ENCODE measurements at places on chromosomes 16 and 17.

DNA sequence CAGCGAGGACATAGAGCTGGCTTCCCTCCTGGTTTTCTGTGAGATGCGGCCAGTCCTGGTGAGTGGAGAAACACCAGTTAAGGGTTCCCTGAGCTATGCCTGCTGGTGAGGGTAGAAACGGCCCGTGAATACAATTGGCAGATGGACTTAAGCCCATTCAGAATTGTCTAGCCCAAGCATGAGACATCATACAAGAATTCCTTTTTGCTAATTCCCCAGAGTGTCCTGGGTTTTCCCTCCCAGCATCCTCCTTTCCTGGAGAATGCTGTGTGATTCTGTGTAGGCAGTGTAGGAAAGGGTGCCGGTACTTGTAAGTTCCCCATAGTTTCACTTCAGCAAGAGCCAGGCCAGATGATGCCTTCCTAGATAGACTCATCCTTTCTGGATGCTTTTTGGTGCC, 65.1 kb downstream of the SDR42E1 start:
- no peak for DNase-seq

DNA sequence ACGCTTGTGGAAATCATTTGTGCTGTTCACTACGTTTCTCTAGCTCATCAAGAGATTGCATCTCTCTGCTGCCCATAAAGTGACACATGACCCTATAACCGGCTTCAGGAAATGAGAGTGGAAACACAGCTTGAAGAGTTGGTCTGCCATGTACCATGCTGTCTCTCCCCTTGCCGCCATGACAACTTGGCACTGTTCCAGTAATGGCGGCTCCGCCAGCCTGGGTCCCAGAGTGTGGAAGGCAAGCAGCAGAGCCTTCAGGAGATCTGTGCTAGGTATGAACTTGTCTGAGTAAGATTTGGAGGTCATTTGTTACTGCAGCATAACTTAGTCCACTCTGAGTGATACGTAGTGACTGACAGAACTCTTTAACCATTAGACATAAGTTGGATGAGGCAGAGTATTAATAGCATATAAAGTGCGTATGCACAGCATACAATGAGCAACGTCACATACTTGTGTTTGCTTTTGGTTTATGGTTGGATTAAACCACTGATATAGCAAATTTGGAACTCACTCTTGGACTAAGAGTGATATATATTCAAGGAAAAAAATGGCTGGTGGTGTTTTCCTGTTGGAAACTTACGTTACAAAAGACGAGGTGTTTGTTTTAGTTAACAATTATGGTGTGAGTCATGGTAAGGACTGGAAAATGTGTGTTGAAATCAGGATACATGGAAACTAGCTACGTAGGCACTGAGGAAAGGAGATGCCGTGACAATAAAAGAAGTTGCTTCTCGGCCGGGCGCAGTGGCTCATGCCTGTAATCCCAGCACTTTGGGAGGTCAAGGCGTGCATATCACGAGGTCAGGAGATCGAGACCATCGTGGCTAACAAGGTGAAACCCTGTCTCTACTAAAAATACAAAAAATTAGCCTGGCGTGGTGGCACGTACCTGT, 24.4 kb upstream of the PMP22 start:
- no peak for DNase-seq

DNA sequence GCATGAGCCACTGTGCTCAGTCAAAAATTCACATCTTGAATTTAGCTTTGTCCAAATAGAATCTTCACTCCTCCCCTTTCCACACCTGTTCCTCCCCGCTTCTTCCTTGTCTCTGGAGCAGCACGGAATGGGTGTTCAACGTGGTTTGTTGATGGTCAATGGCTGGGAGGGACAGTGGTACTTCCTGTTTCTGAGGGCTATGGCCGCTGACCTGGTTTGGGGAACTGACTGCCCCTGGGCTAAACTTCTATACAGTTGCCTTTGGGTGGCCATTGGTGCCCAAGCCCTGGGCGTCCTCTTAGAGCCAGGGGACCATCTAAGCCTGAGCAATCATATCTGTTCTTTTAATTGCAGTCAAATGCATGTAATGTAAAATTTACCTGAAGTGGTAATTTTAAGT, 19.1 kb upstream of the WFIKKN2 start:
- no peak for DNase-seq

GRCh38 chr17:31787857-31788570, 71.0 kb downstream of the COPRS start:
- DNase-seq = no peak

GRCh38 chr16:74035816-74036215, 260.8 kb upstream of the PSMD7 start:
- DNase-seq = no peak

GRCh38 chr16:55115506-55115905, 184.8 kb downstream of the IRX5 start:
- no peak for DNase-seq

GRCh38 chr17:48544349-48545021, 424 bp downstream of the HOXB2 start:
- peak; percentile 56 for DNase-seq

GRCh38 chr16:12386192-12386591, 409.7 kb downstream of the SNX29 start:
- no peak for DNase-seq

DNA sequence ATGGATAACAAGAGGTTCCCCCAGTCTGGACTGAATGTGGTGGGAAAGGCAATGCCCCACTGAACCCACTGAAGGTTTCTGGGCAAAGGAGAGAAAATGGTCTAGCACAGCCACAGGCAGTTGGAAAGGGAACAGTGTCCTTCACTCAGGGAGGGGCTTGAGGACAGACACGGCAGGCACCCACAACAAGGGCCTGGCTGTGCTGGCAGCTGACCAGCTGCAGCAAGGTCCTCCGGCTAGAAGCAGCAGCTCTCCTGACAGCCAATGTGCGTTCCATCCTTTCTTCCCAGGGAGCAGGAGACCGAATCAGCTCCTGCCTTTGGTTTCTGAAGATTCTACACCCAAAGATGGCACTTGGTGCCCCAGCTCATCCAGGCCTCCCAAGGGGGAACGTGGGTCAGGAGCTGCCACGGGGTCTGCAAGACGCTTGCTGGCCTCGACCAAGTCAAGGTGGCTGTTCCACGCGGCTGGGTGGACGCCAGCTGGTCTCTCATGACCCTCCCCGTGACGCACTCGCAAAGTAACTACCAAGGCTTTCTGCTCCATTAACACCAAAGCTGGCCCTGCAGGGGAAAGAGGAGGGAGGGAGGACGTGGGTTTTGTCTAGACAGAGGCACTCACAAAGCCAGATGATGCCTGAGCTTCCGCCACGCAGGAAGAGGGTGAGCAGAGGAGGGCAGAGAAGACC, 11.1 kb downstream of the ABR start:
- DNase-seq = no peak

- DNase-seq = no peak
Measured at GRCh38 chr16:27408602-27409031, 6.6 kb downstream of the IL21R start.

DNA sequence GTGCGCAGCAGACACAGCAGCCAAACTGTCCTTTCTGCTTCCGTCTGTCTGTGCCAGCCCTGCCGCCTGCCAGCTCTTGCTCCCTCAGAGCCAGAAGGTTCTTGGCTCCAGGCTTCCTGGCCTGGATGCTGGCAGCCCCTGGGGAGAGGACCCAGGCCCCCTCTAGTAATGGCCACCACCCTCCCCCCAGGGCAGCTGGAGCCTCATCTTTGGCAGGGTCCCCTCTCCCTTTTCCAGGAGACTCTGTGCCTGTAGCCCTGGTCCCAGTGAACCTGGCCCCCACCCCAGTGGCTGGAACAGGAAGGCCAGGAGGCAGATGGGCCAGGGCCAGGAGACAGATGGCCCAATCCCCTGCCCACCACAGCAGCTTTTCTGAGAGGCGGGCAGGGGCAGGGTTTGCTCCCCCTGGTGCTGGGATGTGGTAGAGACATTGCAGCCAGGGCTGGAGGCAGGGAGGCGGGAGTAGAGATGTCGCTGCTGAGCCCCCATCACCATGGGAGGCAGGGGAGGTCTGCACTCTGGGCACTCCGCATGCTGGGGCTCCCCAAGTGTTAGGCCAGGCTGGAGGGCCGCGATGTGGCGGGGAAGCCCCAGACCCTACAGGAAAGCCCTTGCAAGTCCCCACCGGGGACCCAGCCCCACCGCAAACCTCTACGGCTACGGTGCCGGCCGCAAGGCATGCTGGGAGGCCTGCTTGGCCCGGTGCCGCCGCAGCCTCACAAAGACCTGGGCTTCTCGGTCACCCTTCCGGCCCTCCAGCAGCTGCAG, 16.7 kb downstream of the UNC13D start:
- peak; percentile 77 for DNase-seq

GRCh38 chr17:51941272-51941671, 217.2 kb downstream of the CA10 start:
- no peak for DNase-seq

DNA sequence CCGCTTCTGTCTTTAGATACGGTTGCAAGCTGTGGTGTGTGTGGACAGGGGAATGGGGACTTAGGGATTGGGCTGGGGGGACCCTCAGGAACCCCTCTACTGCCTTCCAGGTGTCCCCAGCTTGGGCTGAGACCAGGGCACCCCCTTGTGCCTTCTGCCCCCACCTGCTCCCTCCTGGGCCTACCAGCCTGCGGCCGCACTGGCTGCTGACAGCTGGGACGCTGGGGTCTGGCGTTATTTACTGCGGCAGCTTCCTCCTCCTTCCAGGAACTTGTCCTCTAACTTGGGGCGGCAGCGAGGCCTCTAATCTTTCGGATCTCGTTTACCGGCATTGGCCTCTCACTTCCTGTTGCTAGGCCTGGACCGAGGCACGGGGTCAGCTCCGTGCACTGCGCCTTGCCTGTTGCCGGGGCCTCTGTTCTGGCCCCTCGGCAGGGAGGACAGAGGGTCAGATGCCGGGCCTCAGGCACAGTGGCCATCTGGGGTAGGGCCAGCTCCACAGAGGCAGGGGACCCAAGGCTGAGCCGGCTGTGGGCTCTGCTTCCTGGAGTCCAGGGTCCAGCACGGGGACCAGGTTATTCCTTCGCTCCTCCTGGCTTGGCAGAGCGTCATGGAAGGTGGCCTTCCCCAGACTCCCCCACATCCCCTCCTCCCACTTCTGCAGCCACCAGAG, 31.8 kb downstream of the TMEM235 start:
- DNase-seq = peak; percentile 55

DNA sequence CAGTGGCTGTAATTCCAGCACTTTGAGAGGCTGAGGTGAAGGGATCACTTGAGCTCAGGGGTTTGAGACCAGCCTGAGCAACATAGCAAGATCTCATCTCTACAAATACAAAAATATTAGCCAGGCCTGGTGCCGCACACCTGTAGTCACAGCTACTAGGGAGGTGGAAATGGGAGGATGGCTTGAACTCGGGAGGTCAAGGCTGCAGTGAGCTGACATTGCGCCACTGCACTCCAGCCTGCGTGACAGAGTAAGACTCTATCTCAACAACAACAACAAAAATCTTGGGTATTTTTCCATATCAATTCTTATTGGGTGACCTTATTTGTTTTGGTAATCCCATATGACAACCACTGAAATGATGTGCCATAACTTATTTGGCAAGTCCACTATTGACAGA, 52.6 kb downstream of the SCNN1G start:
- DNase-seq = no peak

- DNase-seq = no peak
Measured at GRCh38 chr16:64358291-64358690, 763.6 kb downstream of the CDH11 start.

- DNase-seq = no peak
Measured at GRCh38 chr17:68775318-68775717, 174.2 kb upstream of the FAM20A start.

GRCh38 chr16:81517629-81518438, 73.2 kb downstream of the CMIP start:
- no peak for DNase-seq

GRCh38 chr16:27843800-27844199, 219.7 kb downstream of the GSG1L start:
- no peak for DNase-seq

DNA sequence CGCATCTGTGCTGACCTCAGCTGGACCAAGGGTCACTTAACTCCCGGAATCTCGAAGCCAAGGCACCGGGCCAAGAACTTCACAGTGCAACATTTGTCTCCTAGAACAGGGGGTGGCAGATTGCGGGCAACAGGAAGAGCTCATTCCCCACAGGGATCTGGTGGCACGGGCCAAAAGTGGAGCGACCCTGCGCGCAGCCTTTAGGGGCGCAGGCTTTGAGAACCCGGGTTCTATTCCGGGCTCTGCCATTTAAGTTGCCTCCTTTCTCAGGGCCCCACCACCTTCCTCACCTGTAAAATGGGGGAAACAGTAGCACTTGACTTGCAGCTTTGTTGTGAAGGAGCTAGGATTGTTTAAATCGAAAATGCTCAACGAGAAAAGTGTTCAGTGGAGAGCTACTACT, 651 bp downstream of the SHMT1 start:
- DNase-seq = peak; percentile 14

DNA sequence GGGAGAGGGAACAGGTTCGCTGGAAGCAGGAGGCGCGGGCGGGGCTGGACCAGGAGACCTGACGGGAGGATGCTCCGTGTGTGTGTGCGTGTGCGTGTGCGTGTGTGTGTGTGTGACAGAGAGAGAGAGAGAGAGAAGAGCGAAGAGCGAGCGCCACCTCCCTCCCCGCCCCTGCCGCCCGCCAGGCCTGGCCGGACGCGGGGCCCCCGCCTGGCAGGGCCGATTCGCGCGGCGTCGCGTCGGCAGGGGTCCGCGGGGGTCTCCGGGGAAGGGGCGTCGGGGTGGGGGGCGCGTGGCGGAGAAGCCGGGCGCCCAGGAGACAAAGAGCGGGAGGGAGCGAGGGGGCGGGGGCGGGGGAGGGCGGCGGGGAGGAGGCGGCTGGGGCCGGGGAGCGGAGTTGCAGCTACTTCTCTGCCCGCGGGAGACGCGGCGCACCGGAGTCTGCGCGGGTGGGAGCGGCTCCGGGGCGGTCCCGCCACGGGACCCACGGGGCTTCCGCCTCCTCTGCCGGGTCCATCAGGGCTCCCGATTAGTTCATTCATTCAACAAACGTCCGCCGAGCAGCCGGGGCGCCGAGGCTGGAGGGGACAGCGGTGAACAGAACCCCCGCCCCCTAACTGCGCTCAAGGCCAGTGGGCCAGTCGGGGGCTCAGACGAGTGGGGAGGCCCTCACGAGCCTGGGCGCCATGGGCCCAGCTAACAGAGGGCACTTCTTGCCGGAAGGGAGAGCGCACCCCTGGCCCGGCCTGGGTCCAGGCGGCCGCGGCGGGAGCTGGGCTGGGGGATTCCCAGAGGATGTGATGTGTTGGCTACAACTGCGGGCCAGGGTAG, at the start of gene SAMD14:
TSS of gene SAMD14 (minus strand) at position 433 of the 831 bp plus-strand sequence. CDS start 5,201 bp downstream, outside the sequence.
- peak; percentile 43 for DNase-seq

Data from activated T-cell treated with anti-CD3 and anti-CD28 coated beads, Interleukin-2, amount 50 U/mL, for 72 hours (primary cell).